Right ventricle myocardium superior (tissue), 1 donor: ENCODE measurements at places on chromosomes 3 and 15. TPM values are rescaled to one million over a fixed set of nuclear protein-coding genes. Genes with fewer than 3 reads are reported as not detected.
A peak's percentile ranks its signal among the peaks of the same experiment; 100 is the strongest.

- no peak for DNase-seq
These were observed 679.2 kb downstream of the NTRK3 start for GRCh38 chr15:87577336-87577735.

Gene TRH
- not detected for total RNA-seq

DNA sequence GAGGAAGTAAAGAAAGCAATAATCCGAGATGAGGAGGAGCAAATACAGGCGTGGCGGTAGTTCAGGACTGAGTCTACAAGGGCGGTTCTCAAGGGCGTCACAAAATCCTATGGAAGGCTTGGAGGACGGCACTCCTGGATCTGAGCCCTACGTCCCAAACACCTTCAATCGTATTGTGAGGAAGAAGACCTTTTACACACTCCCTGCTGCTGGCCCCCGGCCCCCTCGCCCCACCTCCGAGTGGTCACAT, 747 bp downstream of the PLD1 start:
- no peak for DNase-seq

GRCh38 chr15:46450112-46450809, 815.4 kb downstream of the SQOR start:
- DNase-seq, result no peak

GRCh38 chr3:151880416-151880690, 6.9 kb downstream of the SUCNR1 start:
- DNase-seq, result no peak

DNA sequence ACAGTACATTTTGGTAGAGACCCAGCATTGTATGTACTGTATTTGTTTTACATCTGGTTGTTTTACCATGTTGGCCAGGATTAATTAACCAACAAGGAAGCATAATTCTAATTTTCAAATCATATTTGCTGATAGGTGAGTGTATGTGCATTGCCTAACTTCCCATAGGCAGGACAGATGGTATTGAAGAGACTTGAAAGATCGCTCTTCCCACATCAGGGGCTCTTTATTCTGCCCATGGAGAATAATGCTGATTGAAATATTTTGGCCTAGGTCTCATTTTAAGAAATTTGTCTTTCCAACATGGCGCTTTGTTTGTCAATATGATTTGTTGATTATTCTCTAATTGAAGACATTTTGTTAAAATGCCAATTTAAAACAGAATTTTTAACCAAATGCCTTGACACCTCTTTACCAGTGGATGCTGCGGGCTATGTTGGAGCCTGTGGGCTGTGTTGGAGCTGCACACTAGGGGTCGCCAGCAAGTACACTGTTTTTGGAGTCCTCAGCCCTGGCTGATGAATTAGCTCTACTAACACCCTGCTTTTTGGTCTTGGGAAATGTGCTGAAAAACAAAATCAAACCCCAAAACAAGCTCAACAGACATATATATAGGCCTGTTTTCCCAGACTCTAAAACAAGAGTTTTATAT, 5.3 kb downstream of the P2RY12 start:
- peak; percentile 49 for DNase-seq

Gene CLRN1
- total RNA-seq, result not detected

Gene IREB2
- 24.8 TPM for total RNA-seq

DNA sequence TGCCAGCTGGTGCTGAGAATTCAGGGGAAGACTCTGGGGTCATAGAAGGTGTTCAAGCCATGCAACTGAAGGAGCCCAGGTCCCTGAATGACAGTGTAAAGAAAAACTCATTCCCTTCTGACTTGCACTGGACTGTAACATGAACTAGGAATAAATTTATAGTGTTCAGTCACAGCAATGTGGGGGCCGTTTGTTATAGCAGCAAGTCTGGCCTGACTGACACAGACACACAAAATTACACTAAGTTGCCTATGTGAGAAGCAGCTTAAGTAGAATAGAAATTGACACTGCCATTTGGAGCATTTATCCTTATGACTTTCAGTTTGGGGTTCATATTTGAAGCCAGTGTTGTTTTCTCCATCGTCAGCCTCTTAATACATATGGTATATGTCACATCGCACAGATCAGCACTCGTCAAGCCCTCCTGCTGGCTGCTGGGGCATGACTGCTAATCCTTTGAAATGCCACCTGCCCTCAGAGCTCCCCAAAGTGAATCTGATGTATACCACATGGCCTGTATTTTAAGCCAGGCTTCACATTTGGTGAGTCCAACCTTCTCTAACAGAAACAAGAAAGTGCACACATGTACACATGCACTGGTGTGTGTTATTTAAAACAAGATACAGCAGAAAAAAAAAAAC, 17.1 kb upstream of the HEG1 start:
- no peak for DNase-seq

DNA sequence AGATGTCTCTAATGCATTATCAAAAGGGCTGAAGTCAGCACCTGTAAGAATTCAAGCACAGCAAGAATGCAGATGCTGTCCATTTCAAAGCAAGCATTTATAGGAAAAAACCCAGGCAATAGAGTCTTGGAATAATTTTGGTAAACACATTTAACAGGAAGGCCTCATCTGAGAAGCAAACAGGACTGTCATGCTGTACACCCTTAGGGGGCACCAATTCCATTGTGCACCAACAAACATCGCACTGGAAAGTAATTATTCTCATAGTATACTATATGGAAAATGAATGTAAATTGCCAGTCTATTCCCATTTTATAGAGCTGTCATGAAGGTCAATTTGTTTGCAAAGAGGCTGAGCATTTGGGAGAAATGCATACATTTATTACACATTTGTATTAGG, 247.3 kb upstream of the SUCLG2 start:
- DNase-seq, result no peak

Gene LYSMD2
- total RNA-seq, result 4.3 TPM

Gene SNTN
- not detected for total RNA-seq

GRCh38 chr15:75029378-75030022, 6.1 kb downstream of the PPCDC start:
- peak; percentile 97 for DNase-seq

DNA sequence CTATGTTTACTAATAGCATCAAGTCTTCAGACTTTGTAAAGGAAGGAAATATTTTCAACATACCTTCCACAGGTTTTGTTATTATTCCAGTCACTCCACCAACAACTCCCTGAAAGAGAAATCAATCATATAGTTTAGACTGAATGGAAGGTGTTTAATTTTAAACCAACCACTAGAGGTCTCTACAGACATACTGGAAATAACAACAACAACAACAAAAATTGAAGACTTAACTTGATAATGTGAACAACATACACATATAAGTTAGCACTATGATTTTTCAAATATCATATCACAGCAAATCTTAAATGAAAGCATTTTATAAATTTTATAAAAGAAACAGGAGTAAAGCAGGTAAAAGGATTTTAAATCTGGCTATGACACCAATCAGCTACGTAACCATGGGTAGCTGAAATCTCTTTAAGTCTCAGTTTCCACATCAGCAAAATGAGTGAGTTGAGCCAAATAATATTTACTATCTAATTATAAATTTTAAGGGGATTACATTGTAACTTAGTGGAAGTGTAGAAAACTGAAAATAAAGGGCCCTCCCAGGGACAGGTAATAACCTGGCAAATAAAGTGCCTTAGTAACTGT, 188.2 kb downstream of the VPS13C start:
- DNase-seq, result no peak

- no peak for DNase-seq
These were observed 50.9 kb downstream of the FEM1B start for GRCh38 chr15:68328443-68328842.

Gene KCNMB3
- 0.89 TPM for total RNA-seq

Gene AADACL2
- total RNA-seq, result not detected

DNA sequence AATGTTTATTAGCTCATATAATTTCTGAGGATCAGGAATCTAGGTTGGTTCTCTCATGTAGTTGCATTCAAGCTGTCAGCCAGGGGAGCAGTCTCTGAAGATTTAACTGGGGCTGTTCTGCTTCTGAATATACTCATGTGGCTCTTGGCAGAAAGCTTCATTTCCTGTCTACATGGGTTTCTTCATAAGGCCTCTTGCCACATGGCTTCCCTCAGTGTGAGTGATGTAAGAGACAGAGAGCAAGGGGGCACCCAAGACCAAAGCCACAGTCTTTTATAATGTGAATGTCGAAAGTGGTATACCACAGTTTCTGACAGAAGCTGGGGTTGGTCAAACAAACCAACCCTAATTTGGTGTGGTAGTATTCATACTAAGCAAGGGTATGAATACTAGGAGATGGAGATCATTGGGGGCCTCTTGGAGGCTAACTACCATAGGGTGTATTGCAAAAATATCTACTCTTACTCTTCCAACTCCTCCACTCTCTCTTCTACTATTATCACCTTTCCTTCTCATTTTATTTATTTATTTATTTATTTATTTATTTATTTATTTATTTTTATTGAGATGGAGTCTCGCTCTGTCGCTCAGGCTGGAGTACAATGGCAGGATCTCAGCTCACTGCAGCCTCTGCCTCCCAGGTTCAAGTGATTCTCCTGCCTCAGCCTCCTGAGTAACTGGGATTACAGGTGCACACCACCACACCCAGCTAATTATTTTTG, 123.8 kb downstream of the B3GALNT1 start:
- DNase-seq, result no peak

- no peak for DNase-seq
These were observed 96.8 kb downstream of the ANXA2 start for GRCh38 chr15:60301024-60301423.

Gene GOLGA6L10
- 0.11 TPM for total RNA-seq

Gene SETD5
- total RNA-seq, result 49.7 TPM

Gene KCNAB1
- total RNA-seq, result 3.0 TPM

DNA sequence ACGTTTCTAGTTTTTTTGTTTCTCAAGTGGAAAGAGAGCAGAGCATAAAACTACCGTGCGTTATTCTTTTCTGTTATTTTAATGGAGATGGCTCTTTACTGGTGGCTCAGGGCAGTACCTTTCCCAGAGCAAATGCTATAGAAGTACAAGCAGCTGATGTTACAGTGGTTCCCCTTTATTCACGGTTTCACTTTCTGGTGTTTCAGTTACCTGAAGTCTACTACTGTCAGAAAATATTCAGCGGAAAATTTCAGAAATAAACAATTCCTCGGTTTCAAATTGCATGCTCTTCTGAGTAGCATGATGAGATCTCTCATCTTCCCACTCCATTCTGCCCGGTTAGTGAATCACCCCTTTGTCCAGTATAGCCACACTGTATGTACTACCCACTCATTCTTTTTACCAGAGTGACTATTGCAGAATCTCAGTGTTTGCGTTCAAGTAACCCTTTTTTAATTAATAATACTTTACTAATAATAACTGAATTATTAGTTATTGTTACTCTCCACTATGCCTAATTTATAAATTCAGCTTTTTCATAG, 597.5 kb upstream of the ROBO2 start:
- no peak for DNase-seq

- DNase-seq, result no peak
These were observed 73.5 kb upstream of the ALDH1A3 start for GRCh38 chr15:100806157-100806556.

DNA sequence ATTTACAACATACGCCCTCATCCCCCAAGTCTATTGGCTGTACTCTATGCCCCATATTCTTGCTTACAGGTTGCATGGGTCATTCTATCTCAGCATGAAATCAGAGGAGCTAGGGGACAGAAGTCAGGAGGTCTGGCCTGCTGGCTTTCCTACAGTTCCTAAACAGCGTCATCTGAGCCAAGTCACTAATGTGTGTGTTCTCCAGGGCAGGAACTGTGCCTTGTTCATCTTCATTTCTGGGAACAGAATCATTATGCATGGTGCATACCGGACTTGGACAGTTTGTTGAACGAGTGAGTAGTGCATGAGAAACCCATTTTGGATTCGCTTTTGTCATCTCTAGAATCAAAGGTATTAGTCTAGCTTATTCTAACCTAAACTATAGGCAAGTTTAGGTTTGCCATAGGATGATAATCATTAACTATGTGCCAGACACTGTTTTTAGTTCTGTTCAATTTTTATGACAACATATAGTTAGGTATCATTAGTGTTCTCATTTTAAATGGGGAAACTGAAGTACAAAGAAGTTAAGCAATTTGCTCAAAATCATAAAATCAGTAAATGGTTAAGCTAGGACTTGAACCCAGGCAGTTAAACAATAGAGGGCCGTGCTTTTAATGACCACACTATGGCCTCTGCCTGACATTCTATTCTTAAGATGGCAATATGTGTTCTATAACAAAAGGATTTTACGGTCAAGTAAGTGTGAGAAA, 105.2 kb downstream of the FMN1 start:
- DNase-seq, result no peak

Gene GOLGA8R
- total RNA-seq, result 4.3 TPM

Gene RYR3
- not detected for total RNA-seq

Gene LRRC31
- not detected for total RNA-seq

DNA sequence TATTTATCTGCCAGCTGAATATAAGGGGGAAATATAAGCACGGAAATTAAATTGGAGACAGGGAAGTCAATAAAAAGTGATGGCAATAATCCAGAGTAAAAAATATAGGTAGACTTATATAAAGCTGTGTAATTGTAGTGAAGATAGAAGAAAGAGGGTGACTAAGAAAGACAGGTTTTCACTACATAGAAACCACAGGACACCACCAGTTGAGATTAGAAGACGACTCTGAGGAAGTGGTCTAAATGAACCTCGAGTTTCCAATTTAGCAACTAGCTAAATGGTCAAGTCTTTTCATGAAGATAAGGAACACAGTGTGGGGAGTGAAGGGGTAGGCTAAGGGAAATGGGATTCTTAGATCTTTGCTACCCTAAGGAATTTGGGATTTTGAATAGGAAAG, 188.8 kb upstream of the ARL6 start:
- DNase-seq, result no peak

GRCh38 chr15:88337993-88338392, 81.5 kb upstream of the NTRK3 start:
- no peak for DNase-seq

GRCh38 chr3:123936400-123936799, 24.6 kb downstream of the CCDC14 start:
- no peak for DNase-seq

Gene MAGEL2
- not detected for total RNA-seq
